Karpas-422 (cell line): ENCODE measurements at places on chromosomes 7 and 10. TPM values are rescaled to one million over a fixed set of nuclear protein-coding genes. Genes with fewer than 3 reads are reported as not detected.

GRCh38 chr7:44154703-44155102 lies 13.6 kb upstream of the MYL7 start:
- H3K27me3 ChIP-seq: no peaks in the 10 kb centered on the region
- no peaks in the 10 kb centered on the region for H3K36me3 ChIP-seq
- DNase-seq: no peak
- H3K4me3 ChIP-seq: no peak overlapping the region
- H3K27ac ChIP-seq: no peak overlapping the region

DNA sequence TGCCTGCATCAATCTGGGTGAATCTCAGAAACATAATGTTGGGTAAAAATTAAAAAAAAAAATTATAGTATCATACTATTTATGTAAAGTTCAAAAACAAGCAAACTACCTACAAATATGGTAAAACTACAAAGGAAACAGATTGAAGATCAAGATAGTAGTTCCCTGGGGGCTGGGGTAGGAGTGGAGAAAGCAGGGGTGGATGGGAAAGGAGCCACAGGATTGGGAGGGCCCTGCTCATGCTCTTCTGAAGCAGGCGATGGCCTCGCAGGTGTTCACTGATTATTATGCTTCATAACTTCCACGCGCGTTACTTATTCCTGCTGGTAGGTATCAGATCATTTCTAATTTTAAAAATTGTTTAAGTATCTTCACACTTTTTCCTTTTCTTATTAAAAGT lies 96.0 kb upstream of the GATA3 start:
- no peak overlapping the region for H3K27ac ChIP-seq
- H3K4me1 ChIP-seq: peaks cover 26% of the 10 kb centered on the region
- H3K4me3 ChIP-seq: no peak overlapping the region
- no peaks in the 10 kb centered on the region for H3K36me3 ChIP-seq
- no peak for DNase-seq

GRCh38 chr7:111108000-111108399 lies 17.1 kb downstream of the LRRN3 start:
- no peak overlapping the region for H3K4me3 ChIP-seq
- DNase-seq: no peak
- H3K27ac ChIP-seq: no peak overlapping the region
- H3K27me3 ChIP-seq: no peaks in the 10 kb centered on the region
- H3K36me3 ChIP-seq: no peaks in the 10 kb centered on the region
- H3K4me1 ChIP-seq: no peaks in the 10 kb centered on the region; the same call in 1 of the 2 replicates

DNA sequence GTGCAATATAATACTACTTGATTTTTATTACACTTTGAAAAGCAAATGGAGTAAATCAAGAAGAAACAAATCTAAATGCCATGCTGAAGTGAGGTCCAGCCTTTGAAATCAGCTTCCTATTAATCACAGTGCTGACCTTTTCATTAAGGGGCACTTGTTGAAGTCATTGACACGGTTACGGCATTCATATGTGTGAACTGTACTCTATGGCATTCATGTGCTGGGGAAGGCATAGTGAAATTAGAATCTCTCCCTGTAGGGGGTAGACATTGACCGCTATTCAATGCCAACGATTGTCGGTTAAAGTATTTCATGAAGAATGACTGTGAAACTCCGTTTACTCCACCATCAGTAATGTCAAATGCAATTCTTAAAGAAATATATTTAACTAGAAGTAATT lies 296.1 kb upstream of the SEMA3A start:
- no peaks in the 10 kb centered on the region for H3K36me3 ChIP-seq
- no peaks in the 10 kb centered on the region for H3K27me3 ChIP-seq
- no peak overlapping the region for H3K27ac ChIP-seq
- no peaks in the 10 kb centered on the region for H3K4me1 ChIP-seq
- H3K4me3 ChIP-seq: no peak overlapping the region

- peaks cover 48% of the 10 kb centered on the region for H3K36me3 ChIP-seq
- H3K4me3 ChIP-seq: no peak overlapping the region
- peaks cover 24% of the 10 kb centered on the region for H3K4me1 ChIP-seq
- no peak for DNase-seq
- H3K27me3 ChIP-seq: no peaks in the 10 kb centered on the region
Measured at GRCh38 chr10:100223879-100224278, 5.5 kb downstream of the CHUK start.

- H3K4me3 ChIP-seq: no peak overlapping the region
- H3K27ac ChIP-seq: no peak overlapping the region
- H3K36me3 ChIP-seq: no peaks in the 10 kb centered on the region
- no peak for DNase-seq
- no peaks in the 10 kb centered on the region for H3K4me1 ChIP-seq
- H3K27me3 ChIP-seq: no peaks in the 10 kb centered on the region
Measured at GRCh38 chr7:2860627-2861133, 16.6 kb upstream of the GNA12 start.

DNA sequence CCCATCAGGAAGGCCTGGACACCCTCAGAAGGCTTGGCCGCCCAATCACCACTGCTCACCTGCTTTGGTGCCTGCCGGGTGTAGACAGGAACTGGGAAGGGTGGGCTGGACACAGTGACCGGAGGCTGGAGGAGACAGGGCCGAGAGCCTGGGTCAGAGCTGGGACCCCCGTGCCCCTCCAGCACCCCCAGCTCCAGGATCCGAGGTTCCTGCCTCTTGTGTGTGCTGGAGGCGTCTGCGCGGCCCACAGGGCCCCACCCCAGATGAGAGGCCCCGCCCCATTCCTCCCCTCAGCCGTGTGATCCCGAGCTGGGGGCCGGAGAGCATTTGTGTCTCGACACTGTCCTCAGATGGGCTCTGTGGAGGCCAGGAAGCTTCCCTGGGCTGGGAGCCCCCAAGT lies 9.4 kb downstream of the ADAM8 start:
- no peaks in the 10 kb centered on the region for H3K36me3 ChIP-seq
- no peak for DNase-seq
- no peaks in the 10 kb centered on the region for H3K4me1 ChIP-seq
- H3K27ac ChIP-seq: no peak overlapping the region
- no peaks in the 10 kb centered on the region for H3K27me3 ChIP-seq
- H3K4me3 ChIP-seq: no peak overlapping the region

DNA sequence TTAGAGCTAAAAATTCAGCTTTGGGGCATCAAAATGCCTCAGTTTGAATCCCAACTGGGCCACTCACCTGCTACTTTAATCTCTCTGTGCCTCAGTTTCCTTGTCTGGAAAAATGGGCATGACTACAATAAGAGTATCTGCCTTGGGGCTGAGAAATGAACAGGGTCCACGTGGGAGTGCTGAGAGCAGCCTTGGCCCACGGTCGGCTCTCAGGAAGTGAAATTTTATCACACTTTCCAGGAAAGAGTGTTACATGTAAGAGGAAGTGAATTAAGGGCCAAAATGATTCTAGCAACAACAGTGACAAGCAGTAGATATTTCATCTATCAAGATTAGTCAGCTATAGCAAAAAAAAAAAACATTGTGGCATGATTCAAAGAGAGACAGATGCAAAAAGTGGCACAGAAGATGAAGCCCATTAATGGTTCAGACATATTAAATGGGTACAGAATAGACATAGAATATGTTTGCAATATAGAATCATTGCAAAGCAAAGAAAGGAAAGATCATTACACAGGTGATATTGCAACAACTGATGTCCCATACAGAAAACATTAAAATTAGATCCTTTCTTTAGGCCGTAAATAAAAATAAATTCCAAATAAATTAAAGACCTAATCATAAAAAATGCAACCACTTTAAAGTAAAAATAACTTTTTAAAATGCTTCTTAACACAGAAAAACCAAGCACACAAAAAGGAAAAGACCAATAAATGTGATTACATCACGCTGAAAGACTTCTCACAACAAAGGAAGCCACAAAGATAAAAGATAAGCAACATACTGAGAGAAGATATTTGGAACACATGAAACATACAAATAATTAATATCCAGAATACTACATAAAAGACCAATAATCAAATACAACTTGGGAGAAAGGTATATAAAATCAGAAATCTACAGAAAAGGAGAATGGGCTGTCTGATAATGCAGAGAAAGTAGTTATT lies 4.3 kb downstream of the TMEM273 start:
- peaks cover 26% of the 10 kb centered on the region for H3K4me1 ChIP-seq
- H3K27ac ChIP-seq: no peak overlapping the region
- H3K36me3 ChIP-seq: no peaks in the 10 kb centered on the region
- no peak overlapping the region for H3K4me3 ChIP-seq
- DNase-seq: peak; percentile 51

Gene FRA10AC1
- total RNA-seq: 11.6 and 27.6 TPM in 2 replicates

Gene SLC26A4
- 0.04 and 0.19 TPM in 2 replicates for total RNA-seq
